Amniotic epithelial cell (primary cell): ENCODE measurements at places on chromosomes 1 and 21.
A peak's percentile ranks its signal among the peaks of the same experiment; 100 is the strongest.

DNA sequence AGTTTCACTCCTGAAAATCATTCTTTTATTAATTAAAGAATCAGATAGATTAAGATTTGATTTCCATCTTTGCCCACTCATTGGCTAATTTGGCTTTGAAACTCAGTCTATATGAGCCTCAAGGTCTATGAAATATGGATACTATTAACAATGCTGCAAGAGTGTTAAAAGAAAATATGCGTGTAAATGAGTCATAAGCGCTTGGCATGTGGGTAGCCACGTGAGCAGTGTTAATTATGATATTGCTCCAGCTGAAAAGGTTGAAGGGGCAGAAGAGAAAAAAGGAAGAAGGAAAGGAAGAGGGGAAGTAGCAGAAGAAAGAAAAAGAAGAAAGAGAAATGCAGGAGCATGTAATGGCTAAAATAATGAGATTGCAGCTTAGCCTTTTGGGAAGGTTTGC lies 151.4 kb downstream of the CHRM3 start:
- DNase-seq, result no peak

GRCh38 chr21:36579898-36580297 lies 100.0 kb upstream of the CLDN14 start:
- DNase-seq, result no peak

DNA sequence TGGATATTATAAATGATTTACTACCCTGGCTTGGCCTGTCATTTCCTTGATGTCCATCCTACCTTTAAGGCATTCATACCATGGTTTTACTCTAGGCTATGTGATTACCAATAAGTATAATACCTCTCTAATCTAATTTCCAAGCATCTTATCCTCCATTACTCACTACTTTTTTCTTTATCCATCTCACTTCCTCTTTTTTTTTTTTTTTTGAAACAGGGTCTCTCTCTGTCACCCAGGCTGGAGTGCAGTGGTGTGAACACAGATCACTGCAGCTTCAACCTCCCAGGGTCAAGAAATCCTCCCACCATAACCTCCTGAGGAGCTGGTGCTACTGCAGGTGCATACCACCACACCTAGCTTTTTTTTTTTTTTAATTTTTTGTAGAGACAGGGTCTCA lies 39.9 kb downstream of the INKA2 start:
- DNase-seq, result no peak

DNA sequence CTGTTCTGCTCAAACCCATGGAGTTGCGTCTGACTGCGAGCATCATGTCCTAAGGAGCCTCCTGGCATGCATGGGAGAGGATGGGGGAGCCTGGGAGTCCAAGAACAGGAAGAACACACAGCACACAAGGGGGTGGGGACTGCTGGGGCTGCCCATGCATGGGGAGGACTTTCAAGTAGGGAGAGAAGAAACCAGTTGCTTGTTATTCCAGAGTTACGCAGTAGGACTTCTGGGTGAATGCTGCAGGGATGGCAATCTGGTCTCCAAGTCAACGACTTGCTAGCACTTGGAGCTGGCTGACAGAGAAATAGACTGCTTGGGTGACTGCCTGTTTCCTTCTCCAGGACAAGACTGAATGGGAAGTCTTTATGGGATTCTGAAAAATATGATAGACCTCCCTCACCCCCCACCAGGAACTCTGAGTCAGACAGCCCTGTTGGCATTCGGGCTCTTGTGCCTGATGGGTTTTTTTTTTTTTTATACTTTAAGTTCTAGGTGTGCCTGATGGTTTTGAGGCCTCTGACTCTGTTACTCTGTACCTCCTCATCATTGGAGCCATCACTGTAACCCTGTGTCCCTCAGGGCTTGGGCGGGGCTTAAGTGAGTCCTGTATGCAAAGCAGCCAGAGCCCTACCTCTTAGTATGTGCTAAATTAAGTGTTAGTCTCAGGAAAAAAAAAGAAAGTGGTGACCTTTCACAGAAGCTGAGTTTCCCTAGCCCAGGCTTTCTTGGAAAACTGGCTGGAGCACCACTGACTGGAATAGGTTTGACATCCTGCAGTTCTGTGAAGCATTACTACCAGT lies 30.3 kb downstream of the MAP3K21 start:
- no peak for DNase-seq

- DNase-seq, result no peak
Measured at GRCh38 chr1:64473367-64473766, 3.4 kb downstream of the CACHD1 start.

GRCh38 chr1:72281637-72282270 lies 585 bp downstream of the NEGR1 start:
- no peak for DNase-seq

DNA sequence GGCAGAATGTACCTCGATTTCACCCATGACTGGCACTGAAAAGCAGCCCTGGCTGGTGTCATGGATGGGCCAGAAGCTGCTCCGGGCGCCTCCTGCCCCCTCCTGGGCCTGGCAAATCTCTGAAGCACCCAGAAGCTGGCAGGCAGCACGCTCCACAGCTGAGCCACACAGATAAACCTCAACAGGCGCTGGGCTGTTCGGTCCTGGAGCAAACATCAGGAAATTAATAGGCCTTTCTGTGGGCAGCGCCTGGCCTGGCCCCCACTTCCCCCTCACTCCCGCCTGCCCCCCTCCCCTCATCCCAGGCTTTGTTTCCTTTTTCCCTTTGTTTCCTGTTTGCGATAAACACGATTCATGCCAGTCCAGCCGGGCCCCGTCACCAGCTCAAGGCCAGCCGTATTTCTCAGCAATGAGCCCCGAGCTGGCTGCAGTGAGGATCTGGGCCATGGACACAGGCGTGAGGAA lies 20.1 kb upstream of the DISP3 start:
- DNase-seq, result no peak

GRCh38 chr1:160810486-160810885 lies 14.5 kb downstream of the LY9 start:
- no peak for DNase-seq

DNA sequence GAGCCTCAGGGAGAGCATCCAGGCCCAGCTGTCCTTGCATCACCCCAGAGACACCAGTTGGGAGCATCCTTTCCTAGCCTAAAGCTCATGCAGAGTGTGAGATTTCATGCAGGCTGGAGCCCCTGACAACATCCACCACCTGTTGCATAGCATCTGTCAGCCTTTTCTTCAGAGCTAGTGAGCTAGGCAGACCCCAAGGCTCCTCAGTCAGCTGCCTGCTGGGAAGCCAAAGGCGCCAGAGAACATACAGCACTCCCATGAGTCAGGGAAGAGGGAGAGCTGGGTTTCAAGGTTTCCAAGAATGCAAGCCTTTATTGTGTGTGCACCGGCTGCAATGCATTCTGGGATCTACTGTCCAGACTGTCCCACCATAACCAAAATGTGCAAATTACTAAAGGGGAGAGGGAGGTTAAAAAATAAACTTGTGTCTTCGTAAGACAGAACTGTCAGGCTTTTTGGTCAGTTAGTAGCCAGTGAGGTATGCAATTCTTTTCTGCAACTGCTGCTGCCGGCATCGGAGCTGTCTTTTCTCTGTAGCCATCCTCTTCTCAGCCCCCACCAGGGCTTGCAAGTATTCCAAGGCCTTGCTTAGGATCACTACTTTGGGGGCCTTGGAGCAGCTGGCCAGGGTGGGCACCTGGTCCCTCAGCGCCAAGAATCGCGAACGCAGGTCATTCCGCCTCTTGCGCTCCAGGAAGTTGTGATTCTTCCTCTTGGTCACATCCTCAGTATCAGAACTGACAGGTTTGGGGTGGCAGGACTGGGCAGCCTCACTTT lies 4.6 kb downstream of the MYCL start:
- peak; percentile 76 for DNase-seq

DNA sequence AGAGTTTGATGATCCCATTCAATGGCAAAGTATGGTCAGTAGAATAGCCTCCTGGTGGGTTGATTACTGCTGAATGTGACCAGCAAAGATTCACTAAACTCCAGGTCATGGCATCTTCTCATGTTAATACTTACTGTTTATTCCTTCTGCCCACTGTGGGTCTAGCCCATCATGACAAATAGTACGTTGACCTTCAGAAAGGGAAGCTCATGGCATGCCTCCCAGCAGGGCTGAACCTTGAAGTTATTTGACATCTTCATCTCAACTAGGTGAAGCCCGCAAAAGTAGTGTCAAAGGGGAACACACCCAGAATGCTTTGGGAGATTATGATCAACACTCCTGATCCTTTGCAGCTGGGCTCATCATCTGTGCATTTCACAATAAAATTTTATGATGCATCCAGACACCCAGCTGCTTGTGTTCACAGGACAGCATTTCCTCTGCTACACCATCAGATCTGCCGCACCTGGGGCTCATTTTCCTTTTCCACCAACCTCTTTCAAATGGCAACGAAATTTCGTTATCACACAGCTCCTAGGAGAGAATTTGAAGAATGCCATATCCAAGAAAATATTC lies 49.6 kb downstream of the HLX start:
- peak; percentile 38 for DNase-seq

GRCh38 chr1:62513013-62513412 lies 76.2 kb downstream of the USP1 start:
- no peak for DNase-seq

DNA sequence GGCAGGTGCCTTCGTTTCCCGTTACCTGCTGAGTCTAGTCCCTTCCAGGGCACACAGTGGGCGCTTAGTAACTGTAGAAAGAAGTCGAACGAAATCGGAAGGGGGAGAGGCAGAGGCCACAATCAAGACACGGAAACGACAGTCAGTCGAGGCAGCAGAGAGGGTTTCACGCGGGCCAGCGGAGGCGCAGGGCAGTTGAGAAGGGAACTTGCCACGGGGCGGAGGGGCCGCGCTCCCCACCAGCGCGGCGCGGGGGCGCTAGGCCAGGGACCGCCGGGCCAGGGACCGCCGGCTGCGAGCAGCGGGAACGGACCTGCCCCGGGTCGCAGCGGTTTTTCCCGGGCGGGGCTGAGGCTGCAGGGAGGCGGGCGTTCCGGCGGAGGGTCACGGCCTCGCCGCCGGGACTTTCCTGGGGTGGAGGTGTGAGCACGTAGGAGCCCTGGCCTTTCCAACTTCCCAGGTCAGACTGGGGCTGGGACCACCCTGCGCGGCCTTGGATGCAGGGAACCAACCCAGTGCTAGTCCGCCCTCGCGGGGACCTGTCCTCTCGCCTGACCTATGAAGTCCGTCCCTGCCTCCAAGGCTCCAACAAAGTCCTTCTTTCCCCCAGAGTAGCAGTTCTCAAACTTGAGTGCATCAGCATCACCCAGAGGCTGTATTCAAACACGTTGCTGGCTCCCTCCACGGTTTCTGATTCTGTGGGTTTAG lies 150.1 kb upstream of the FGGY start:
- DNase-seq, result no peak

DNA sequence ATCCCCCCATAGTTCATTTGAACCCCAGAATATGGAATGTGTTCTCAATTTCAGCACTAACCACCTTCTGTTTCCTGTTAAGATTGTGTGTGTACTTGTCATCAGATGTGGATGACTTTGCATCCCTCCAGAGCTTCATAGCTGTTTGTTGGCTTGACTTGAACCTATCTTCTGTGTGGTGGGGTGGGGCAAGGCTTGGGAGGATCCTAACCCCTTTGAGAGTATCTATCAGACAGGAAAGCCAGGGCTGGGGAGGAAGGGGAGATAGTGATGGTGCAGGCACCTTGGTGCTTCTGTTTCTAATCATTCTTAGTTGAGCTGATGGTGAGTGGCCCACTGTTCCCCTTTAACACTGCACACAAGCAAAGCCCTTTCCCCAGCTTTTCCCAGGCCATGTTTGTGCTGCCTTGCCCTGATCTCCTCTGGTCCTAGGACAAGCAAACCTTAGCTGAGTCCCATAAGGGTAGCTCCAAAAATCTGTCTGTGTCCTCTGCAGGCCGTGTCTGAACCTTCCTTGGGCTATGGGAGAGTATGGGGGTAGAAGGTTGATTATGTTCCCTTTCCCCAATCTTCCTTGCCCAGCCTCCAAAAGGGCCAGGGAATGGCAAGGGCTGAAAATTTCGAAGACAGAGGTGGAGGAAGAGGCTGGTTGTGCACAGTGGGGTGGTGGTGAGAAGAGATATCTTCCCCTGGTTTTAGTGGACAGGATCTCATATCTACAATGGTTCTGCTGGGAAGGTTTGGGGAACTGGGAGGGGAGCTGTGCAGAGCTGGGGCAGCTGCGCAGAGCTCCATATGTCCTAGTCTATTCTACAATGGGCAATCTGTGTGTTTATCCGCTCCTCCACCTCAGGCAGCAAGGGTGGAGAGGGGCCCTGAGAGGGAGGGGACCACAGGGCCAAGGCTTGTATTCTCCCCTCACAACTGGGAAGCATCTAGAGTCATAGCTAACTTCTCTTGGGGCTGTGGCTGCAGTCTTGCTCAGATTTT lies 1.4 kb downstream of the NHLH1 start:
- DNase-seq, result no peak

DNA sequence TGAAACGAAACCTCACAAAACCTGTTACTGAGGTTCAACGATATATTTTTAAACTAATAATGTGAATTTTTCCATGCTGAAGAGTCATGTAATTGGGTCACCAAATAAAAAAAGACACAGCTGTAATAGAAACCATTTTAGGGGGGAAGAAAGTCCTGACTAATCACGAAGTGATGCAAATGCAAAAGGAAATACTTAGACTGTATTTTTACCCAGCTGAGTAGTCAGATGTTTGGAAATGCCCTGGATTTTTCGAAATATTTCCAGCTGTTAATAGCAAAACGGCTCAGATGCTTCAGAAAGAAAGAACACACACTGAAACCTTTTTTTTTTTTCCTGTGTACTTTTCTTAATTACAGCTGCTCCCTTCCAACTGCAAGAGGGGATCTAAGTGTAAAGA lies 210.3 kb downstream of the SETD4 start:
- DNase-seq, result peak; percentile 28

GRCh38 chr21:14706712-14707510 lies 160.8 kb upstream of the SAMSN1 start:
- DNase-seq, result no peak

DNA sequence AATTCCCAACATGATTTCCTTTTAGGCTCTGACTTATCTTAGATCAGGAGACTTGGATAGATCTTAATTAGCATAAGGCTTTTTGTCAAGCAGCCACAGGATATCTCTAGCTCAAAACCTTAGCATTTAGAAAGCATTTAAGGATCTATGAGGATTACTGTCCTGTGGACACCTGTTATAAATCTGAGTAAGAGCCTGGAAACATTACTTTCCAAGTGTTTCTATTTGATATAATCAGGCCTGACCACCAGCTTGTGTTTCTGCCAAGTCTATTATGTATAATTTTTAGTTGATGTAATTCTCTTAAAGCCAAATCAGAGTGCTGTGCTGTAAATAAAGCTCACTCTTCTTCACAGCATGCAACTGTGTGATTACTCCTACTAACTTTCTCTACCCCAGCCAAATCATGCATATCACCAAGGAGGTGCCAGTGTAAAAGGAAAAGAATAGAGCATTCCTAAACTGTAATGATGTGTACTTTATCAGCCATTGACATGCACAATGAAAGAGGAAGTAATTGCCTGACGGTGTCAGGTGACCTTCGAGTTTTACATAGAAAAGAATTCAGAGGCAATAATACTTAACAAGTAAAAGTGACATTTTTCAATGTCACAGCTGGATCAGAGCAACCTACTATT lies 309.9 kb upstream of the PRMT6 start:
- DNase-seq, result no peak

DNA sequence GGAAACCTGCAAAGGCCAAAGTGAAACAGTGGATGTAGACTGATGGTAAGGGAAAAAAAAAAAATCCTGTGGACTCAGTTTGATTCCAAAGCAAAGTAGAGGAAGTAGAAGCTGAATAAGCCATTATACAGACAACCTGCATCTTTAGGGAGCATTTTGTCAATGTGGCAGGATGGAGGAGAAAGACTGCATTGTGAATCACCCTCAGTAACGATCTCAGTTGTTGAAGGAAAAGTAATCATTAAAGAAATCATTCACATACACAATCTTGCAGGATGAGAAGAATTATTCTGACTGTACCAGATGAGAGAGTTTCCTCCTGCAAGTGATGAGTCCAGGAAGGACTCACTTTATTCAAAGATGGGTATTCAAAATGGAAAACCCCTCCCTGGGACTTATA lies 45.1 kb upstream of the TRIM67 start:
- DNase-seq, result no peak
